NCI-H2081 treated with DMSO at 0.1 percent for 48 hours (cell line): ENCODE measurements at places on chromosomes 2 and 18.

DNA sequence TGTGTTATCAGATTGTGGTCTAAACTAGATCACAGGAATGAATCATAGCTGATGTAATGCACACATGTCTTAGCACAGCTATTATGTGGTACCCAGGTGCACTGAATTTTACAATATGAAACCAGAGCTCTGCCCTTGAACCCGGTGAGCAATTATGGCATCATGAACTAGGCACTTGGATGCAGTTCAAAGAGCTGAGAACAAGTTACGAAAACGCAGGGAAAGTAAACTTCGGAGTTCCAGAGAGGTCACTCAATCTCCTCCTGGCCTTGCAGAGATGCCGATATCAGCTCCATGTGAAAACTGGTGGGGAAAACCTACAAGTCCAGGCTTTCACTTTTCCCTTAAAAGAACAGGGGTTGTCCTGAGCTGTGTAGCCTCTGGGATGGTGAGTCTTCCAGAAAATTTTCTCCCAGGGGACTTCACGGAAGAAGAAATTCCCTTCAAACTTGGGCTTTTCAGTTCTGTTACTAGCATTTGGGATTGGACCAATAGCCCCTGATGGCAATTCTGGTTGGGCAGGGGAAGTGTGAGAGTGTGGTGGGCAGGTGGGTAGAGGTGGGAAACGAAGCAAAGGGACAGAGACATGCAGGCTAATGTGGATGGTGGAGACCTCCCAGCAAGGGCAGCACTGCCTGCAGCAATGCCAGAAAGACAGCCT is 71.1 kb upstream of the SH3BP4 start:
- DNase-seq = no peak

- DNase-seq = no peak
These were observed 1051.3 kb upstream of the NRXN1 start for GRCh38 chr2:52083214-52083613.

DNA sequence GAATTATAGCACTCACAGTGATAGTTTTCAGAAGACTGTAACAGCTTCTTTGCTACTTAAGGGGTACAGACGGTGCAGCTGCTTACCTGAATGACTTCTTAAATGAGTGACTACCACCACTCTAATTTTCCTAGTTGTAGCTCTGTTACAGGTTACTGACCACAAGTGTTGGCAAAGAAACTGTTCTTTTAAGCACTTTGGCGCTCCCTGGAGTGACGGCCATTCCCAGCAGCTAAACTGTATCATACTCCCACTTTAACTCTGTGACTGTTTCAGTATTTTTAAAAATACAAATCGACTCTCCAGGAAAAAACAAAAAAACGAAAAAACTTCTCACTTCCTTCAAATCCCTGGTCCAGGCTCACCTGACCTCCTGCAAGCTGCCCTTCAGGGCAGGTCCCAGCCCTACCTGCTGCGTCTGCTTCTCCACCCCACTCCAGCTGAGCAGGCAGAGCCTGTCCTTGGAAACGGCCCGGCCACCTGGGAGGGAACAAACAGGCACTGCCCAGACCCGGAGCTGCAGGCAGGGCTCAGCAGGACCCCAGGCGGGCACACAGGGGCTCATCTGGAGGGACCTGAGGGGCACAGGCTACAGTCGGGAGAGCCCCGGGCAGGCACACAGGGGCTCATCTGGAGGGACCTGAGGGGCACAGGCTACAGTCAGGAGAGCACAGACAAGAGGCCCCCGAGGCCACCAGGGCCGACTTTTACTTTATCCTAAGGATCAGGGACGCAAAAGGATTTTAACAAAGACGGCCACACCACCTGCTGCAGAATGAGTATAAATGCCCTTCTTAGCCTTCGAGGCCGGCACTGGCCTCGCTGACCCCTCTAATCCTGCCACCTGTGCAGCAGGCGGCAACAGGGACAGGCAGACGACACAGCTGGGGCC is 24.5 kb downstream of the SLC66A2 start:
- DNase-seq = no peak

- DNase-seq = no peak
These were observed 17.2 kb downstream of the SP110 start for GRCh38 chr2:230202430-230203109.

- DNase-seq = no peak
These were observed 262.4 kb upstream of the SLC14A2 start for GRCh38 chr18:45352874-45353273.

GRCh38 chr2:122132147-122132691 is 376.8 kb downstream of the TSN start:
- no peak for DNase-seq

- DNase-seq = no peak
These were observed 50.7 kb downstream of the LBH start for GRCh38 chr2:30282081-30282480.
